Body of pancreas (tissue), 4 donors: ENCODE measurements at places on chromosomes 1 and 21.

- no peak for DNase-seq
These were observed 308.9 kb upstream of the LRRC7 start for GRCh38 chr1:69258842-69259241.

DNA sequence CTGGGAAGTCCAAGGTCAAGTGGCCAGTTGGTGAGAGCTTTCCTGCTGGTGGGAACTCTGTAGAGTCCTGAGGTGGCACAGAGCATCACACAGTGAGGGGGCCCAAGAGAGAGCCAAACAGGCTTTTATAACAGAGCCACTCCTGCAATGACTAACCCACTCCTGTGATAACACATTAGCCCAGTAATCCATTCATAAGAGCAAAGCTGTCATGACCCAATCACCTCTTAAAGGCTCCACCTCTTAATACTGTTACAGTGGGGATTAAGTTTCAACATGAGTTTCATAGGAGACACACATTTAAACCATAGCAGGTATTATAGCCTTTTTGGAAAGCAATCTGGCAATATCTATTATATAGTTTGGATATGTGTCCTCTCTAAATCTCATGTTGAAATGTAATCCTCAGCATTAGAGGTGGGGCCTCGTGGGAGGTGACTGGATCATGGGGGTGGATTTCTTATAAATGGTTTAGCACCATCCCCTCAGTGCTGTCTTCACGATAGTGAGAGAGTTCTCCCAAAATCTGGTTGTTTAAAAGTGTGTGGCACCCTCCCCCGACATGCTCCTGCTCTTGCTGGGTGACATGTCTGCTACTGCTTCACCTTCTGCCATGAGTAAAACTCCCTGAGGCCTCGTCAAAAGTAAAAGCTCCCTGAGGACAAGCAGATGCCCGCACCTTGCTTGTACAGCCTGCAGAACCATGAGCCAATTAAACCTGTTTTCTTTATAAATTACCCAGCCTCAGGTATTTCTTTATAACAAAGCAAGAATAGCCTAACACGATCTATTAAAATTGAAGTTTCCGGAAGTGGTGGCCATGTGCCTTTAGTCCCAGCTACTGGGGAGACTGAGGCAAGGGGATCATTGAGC, 64.5 kb downstream of the CD58 start:
- no peak for DNase-seq

DNA sequence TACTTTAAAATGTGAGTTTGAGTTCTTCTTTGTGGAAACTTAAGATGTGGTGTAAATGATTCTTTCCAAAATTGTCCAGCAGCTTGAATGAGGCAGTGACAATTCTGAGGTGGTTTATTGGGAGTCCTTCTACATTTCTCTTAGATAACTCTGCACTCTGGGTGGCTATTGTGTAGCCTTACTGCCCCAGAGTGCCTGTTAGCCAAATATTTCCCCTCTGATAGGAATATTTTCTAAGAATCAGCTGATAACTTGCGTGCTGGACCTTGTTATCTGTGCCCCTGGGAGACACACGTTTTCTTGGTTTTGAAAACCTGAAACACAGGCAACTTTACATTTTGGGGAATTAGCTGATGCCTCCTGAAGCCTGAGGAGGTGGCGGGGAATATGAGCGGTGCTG, 91.6 kb downstream of the CD247 start:
- DNase-seq: no peak

DNA sequence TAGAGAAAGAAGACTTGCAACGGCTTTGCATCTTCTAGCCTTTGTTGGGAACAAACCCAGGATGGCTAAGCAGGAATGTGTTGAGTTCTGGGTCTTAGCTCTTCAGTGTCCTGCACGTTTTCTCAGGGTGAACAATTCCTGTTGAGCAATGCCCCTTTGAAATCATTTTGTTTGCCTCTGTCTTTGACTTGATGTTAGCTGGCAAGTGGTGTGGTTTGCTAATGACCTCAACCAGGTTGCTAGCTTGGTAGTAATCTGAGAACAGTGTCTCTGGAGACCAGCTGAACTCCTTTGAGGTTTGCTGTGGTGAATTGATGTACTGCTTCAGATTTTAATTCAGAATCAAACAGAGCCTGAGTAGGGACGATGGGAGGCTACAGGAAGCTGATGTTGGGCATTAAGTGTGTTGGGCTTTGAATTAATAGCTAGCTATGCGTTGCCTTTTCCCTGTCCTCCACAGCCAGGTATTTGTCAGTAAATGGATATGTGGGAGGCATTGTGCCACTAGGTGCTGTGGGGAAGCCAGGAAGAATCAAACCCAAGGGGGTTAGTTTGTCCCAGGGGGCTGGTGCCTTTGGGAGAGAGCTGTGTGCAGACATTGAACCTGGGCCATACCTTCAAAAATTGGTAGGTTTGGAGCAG, 23.3 kb upstream of the SRSF10 start:
- DNase-seq: peak; percentile 32

DNA sequence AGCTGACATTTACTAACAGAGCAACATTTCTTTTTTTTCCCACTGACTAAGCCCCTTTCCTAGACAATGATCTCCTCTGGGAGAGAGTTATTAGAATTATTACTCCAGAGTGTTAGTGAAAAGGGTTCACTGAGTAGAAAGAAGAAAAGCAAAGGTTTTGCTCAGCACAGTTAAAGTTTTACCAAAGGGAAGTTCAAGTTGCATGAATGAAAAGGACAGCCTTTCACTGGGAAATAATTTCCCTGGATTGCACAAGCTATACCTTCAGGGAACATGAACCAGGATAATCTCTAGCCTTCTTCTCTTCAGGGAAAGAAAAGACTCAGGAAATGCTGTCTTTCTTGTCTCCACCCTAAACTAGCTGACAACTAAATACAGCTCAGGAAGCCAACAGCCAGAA, 71.4 kb upstream of the ESRRG start:
- no peak for DNase-seq

DNA sequence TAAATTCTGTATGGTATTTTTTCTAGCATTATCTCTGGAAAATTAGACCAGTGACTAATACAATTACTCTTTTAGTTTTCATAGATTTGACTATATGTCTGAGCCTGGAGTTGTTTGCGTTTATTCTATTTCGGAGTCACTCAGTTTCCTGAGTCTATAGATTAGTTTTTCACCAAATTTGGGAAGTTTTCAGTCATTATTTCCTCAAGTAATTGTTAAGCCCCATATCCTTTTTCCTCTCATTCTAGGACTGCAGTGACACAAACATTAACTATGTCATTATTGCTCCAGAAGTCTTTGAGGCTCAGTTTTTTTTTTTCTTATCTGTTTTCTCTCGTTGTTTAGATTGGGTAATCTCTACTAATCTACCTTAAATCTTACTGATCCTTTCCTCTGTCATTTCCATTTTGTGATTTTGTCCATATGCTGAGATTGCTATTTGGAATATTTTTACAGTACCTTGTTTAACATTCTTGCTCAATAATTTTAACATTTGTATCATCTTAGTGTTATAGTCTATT, 886.2 kb downstream of the LTN1 start:
- DNase-seq: no peak

GRCh38 chr1:103582464-103582863, 11.1 kb downstream of the AMY2B start:
- DNase-seq: no peak

GRCh38 chr1:150985179-150985825, 3.2 kb downstream of the ANXA9 start:
- DNase-seq: no peak

- DNase-seq: no peak
These were observed 1.7 kb downstream of the LYST start for GRCh38 chr1:235864931-235865525.

DNA sequence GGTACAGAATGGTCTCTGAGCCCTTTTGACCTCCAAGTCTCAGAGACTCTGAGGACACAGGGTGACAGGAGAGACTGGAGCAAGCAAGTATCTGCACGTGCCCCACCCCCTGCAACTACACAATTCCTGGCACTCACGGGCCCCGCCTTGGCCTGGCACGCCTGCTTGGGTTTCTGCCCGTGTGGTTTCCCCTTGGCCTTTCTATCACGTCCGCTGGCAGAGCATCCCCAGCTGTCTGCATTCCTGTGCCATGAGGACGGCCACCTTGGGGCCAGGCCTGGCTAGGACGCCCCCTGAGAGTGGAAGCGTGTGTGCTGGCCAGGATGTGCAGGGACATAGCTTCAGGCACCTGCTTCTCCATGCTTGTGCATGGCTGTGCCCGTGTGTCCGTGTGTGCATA, 14.3 kb upstream of the EDN2 start:
- DNase-seq: peak; percentile 83
